GF-D8 (cell line): ENCODE measurements at places on chromosomes 6 and 20.

GRCh38 chr6:138372711-138373463 lies 4.8 kb upstream of the SMIM28 start:
- no peak for DNase-seq

DNA sequence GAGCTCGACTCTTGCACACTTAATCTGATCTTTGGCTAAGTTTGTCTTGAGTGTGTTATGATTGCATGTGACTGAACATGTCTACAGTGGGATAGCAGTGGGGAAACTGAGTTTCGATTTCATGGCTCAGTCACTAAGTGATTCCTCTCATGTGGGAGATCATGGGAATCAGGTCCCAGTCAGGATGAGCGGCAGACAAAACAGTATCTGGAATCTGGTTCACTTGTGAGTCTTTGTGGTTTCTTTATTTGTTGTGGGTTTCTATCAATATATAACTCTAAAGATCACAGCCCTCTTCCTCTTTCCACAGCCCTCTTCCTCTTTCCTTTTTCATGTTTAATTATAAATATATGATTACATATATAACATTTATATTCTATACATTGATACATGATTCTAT lies 4.0 kb downstream of the RPP21 start:
- DNase-seq: no peak

DNA sequence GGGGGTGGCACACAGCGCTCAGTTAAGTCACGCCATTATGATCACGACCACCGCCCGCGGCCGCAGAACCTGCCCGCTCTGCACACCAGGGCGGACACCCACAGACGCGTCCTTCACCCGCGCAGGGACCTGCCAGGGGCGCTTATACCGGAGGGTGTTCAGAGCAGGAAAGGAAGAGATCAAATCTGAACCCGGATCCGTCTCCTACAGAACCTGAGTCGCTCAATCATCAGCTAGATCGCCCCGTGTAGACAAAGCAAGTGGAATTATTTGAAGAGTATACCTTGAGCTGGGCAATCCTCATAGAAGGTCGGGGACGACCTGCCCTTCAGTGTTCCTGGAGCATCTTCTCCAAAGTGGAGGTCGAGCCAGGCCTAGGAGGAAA lies 14.4 kb upstream of the ZNF217 start:
- DNase-seq: no peak

GRCh38 chr6:37928217-37928616 lies 108.7 kb downstream of the ZFAND3 start:
- no peak for DNase-seq

GRCh38 chr6:52995913-52996645 lies 995 bp upstream of the GSTA4 start:
- DNase-seq: no peak

GRCh38 chr6:84685983-84686584 lies 78.3 kb downstream of the TBX18 start:
- DNase-seq: no peak

- DNase-seq: no peak
These were observed at the start of gene DLGAP4 for GRCh38 chr20:36305602-36306551. DLGAP4 (plus strand) TSS chr20:36306339; CDS start chr20:36431718, 125,379 bp downstream.

GRCh38 chr6:107304421-107305025 lies 154.8 kb downstream of the PDSS2 start:
- no peak for DNase-seq

DNA sequence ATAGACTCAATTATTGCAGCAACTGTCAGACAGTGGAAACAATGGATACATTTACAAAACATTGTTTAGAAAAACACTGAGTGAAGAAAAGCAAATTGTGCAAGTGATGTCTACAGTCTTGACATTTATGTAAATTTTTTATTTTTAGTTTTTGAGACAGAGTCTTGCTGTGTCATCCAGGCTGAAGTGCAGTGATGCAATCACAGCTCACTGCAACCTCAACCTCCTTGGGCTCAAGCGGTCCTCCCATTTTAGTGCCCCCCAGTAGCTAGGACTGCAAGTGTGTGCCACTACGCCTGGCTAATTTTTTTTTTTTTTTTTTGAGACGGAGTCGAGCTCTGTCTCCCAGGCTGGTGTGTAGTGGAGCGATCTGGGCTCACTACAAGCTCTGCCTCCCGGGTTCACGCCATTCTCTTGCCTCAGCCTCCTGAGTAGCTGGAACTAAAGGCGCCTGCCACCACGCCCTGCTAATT lies 9.7 kb downstream of the CNBD2 start:
- no peak for DNase-seq

GRCh38 chr6:126919947-126920346 lies 198.5 kb upstream of the RSPO3 start:
- no peak for DNase-seq

GRCh38 chr20:64226686-64227580 lies 28.6 kb upstream of the PCMTD2 start:
- no peak for DNase-seq

DNA sequence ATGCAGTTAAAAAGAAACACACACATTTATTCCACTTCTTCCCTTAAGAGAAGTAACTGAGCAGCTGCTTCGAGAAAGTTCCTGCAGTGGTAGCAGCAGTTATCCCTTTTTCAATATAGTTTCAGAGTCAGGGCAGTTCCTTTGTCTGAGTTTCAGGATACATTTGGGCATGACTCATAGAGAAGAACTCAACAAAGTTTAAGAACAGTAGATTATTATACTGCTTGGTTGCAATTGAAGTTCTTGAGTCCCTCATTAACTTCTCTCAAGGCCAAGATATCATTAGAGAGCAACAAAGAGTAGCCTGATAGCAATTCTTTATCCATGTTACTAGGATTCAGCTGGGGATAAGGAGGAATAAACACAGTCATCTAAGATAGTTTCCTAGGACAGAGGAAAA lies 54.4 kb downstream of the TPD52L1 start:
- no peak for DNase-seq

DNA sequence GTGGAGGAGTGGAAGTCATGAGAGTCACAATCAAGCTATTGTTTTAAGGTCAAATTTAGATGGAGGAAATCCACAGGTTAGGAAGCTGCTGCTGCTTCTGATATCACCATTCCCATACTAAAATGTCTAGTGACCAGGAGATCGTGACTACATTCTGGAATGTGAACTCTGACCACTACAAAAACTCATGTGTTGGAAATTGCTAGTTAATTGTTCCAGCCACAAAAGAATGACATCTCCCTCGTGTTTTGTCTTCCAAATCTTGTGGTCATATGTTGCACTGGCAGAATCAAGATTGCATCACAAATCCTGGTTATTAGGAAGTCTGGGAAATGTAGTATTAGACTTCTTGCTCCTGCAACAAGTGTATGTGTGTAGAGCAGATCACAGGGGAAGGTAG lies 441.9 kb downstream of the CD109 start:
- DNase-seq: no peak
